ENCODE measurements at places on chromosomes 5 and 9.
A peak's percentile ranks its signal among the peaks of the same experiment; 100 is the strongest.

- no peak for DNase-seq
Observed at GRCh38 chr5:112795342-112795741, 57.7 kb downstream of the APC start.

- DNase-seq = no peak
Observed at GRCh38 chr5:74954919-74955318, 88.7 kb upstream of the FAM169A start.

GRCh38 chr5:149917073-149917676, 27.4 kb downstream of the PDE6A start:
- DNase-seq = no peak

- no peak for DNase-seq
Observed at GRCh38 chr9:88641456-88642240, 106.7 kb downstream of the NXNL2 start.

DNA sequence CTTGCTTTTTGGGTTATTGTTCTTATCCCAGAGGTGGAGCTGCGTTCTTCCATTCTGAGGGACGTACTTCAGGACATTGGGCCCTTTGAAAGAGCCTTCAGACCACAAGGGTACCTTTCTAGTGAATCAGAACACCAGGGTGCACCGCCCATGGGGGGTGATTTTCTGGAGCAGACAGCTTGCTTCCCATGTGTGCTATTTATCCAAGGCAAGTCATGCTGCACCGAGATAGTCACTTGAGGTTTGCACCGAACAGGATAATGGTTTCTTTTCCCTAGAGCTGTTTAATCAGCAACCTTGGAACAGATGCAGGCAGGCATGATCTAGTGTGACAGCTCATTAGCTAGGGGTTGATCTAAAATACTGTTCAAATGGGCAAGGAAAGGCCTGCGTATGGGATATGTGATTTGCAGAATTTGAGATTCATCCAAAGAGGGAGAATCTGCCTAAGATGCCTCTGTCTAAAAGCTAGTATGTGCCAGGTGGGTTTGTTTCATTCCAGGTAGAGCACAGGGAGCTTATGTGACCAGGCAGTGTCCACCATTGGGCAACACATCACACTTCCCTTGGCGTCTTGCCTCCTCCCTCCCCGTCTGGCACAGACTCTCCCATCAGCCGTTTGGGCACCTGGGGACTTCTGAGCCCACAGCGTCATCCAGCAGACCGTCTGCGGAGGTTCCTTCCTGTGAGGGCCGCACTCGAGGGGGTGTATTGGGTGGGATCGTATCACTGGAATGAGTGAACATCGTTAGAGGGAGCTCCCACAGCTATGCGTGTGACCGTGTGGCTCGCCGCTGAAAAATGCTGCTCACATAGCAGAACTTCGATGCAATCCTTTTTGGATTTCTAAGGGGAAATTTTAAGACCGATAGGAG, 23.0 kb downstream of the ABL1 start:
- no peak for DNase-seq

- peak; percentile 55 for DNase-seq
Observed at GRCh38 chr9:89408628-89409101, 89.2 kb downstream of the SEMA4D start.

DNA sequence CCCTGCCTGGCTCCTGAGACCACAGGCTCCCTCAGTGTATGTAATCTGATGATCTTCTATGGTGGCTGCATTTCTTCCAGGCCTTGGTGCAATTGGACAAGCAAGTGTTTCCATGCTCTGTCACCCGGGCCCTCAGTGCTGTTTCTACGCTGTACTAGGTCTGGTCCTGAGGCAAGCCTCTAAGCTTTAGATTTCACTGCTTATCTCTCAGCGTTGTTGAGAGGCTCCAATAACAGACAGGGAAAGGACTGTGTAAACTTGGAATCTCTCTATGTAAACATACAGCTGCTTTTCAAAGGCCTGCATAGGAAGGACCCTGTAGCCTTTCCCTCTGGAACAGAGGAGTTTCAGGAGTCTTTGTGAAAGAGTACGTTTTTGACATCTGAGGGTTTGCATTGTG, 38.6 kb upstream of the NFIB start:
- DNase-seq = no peak

GRCh38 chr9:77764894-77765780, 117.0 kb upstream of the GNA14 start:
- DNase-seq = no peak

GRCh38 chr5:31052937-31053658, 140.4 kb upstream of the CDH6 start:
- DNase-seq = no peak

GRCh38 chr5:153504726-153505125, 14.3 kb downstream of the GRIA1 start:
- no peak for DNase-seq

- no peak for DNase-seq
Observed at GRCh38 chr9:75000835-75001234, 27.3 kb downstream of the CARNMT1 start.

DNA sequence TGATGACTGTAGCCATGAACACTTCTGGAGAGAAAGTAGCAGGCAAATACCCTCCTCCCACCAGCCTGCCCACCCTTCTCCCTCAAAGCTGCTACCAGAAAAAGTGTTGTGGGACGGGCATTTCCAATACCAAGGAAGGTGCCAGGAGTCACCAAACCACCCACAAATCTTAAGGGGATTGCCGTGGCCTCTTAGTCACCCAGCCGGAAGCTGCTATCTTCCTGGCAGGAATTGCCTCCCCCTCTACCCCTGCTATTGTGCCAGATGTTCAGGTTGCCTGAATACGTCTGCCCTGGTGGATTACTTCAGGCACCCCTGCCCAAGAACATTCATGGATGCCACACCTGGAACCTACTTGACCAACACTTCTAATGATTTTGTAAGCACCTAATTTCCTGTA, 156.1 kb downstream of the TTC39B start:
- DNase-seq = no peak

DNA sequence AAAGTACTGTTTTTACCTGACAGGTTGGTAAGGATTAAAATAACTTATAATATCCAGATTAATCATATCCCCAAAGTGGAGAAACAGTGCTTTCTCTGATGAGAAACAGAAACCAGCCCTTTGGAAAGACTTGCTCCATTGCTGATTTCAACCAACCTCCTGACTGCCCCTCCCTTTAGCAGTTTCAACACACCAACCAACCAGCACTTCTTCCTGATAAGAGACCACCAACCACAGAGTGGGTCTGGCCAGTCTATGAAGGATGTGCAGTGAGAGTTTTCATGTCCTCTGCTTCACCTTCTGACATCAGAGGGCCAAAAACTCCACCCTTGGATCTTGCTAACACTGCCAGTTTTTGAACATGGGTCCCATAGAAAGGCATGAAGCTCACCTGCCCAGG, 28.1 kb downstream of the RIGI start:
- DNase-seq = no peak

DNA sequence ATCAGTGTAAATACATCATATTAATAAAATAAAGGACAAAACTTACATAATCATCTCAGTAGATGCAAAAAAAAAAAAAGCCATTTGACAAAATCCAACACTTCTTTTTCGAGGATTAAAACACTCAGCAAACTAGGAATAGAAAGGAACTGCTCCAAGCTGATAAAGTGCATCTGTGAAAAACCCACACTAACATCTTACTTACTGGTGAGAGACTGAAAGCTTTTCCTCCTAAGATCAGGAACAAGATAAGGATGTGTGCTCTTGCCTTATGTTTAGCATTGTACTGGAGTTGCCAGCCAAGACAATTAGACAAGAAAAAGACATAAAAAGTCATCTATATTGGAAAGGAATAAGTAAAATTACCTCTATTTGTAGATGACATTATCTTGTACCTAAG, 120.2 kb upstream of the SAP30L start:
- DNase-seq = no peak

GRCh38 chr5:103037673-103038455, 82.1 kb downstream of the GIN1 start:
- no peak for DNase-seq

- no peak for DNase-seq
Observed at GRCh38 chr5:14588145-14588544, 6.6 kb downstream of the OTULINL start.

- DNase-seq = no peak
Observed at GRCh38 chr9:99167119-99167518, 54.6 kb downstream of the ALG2 start.

DNA sequence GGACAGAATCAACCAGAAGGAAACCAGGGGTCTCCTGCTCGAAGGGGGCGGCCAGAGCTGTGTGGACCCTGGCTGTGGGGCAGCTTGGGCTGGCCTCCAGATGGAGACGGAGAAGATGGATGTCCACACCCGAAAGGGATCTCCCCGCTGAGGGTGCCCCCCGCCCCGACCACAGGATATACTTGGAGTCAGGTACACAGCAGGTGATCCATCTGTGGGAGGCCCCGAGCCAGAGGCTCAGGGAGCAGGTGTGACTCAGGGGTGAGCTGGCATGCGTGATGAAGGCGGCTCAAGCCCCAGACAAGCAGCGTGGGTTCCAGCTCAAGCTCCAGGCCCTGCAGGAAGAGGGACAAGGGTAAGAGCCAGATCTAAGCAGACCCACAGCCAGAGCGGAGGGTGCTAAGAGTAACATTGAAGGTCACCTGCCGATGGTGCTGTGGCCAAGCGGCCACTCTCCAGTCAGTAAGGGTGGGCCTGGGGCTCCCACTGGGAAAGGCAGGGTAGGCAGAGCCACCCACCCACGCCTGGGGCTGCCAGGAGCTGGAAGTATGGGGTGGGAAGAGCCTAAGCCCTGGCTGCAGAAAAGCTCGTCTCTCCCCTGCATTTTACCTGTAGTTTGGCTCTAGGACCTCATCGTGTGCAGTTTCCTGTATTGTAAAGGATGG, 30.6 kb upstream of the MVB12B start:
- no peak for DNase-seq

DNA sequence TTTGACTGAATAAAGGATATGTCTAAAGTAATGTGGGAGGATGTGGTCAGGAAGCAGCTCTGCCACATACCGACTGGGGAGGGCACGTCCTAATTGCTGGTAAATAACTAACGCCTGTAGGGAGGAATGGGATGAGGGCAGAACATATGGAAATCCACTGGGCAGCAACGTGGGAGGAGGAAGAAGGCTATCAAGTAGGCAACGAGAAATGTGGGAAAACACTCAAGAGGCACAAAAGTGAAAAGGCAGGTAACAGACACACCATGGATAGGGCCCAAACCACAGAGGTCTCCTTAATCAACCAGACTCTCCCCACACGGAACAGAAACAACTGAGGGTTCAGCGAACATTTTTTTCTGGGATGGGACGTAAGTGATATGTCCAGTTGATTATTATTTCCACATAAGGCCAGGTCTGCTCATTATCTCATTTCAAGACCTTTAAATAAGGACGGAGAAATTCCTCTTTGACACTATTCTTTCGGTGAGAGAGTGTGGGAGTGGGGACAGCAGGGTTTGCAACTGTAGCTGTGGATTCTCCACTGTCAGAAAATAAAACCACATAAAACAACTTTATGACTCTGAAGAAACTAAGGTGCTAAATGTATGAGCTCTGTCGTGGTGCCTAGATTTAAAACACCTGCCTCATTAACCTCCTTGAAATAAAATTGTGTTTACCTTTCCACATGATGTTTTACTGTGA, 17.0 kb downstream of the IARS1 start:
- no peak for DNase-seq

GRCh38 chr9:70826562-70826961, 294.9 kb downstream of the TRPM3 start:
- DNase-seq = no peak

DNA sequence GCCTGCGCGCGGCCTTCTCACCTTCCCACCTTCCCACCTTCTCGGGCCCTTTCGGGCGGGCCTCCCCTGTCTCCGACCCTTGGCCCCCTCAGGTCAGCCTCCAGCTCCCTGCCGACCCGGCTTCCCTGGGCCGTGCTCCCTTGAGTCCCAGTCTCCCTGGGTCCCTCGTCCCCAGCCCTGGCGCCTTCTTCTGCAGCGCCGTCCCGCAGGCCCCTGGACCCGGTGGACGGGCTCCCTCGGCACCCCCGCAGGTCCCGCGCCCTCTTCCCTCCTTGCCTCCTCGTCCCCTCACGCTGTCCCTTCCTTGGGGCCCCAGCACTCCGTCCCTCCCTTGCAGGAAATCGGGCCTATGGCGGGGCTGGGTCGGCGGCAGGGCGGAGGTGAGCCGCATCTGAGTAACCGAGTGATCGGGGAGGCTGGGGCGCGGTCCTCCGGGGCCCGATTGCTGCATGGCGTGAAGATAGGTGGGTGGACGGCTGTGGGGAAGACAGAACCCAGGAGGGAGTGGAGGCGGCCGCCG, 7.6 kb downstream of the ARPC5L start:
- DNase-seq = peak; percentile 33

DNA sequence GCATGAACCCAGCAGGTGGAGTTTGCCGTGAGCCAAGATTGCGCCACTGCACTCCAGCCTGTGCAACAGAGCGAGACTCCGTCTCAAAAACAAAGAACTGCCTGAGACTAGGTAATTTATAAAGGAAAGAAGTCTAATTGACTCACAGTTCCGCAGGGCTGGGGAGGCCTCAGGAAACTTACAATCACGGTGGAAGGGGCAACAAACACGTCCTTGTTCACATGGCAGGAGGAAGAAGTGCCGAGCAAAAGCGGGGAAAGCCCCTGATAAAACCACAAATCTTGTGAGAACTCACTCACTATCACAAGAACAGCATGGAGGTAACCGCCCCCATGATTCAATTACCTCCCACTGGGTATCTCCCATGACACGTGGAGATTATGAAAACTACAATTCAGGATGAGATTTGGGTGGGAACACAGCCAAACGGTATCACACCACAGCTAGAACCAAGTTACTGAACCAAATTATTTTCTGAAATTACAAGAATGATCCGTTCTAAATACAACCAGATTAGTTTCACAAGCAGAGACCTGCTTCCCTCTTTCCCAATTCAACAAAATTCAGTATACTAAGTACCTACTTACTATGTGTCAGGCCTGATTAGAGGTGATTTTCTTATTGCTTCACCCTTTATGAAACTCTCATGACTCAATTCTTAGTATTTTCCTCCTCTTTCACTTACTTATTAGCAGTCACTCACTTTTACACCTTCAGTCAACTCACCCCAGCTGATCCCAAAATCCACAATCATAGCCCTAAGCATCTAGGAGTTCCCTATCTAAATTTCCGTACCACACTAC, 8.4 kb downstream of the UBTD2 start:
- no peak for DNase-seq

GRCh38 chr9:16133556-16134227, 580.8 kb downstream of the CCDC171 start:
- DNase-seq = no peak

GRCh38 chr5:36724467-36725332, 118.3 kb downstream of the SLC1A3 start:
- no peak for DNase-seq

DNA sequence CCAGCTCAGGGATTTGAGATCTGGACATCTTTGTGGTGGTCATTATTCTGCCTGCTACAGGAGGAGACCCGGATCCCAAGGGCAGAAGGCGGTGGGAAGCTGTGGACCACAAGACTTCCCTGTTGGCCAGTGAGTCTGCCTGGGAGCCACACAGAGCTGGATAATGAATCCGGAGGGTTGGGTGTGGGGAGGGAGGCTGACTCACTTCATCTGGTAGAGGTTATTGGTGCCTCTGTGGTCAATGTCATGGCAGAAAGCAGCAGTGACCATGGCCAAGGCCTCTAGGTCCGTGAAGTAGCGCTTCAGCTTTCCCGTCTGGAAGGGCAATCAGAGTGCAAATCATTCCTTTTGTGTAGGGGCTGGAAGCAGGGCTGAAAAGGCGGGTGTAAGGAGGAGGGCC, 58.5 kb downstream of the PDE6A start:
- DNase-seq = no peak
